ENCODE measurements at places on chromosomes 1 and 21. TPM values are rescaled to one million over a fixed set of nuclear protein-coding genes. Genes with fewer than 3 reads are reported as not detected.

GBP5 gene
- not detected for polyA plus RNA-seq

MYBPHL gene
- not detected for polyA plus RNA-seq

MEGF6 gene
- 12.7 TPM for polyA plus RNA-seq

LEPR gene
- 3.1 TPM for polyA plus RNA-seq

CELA2A gene
- not detected for polyA plus RNA-seq

FBXO2 gene
- polyA plus RNA-seq, result 14.3 TPM

HSPA13 gene
- 13.4 TPM for polyA plus RNA-seq

CCDC27 gene
- polyA plus RNA-seq, result not detected

CACNA1S gene
- polyA plus RNA-seq, result not detected

TGFB2 gene
- polyA plus RNA-seq, result 29.7 TPM
